ENCODE measurements at places on chromosomes 11 and 22.

DNA sequence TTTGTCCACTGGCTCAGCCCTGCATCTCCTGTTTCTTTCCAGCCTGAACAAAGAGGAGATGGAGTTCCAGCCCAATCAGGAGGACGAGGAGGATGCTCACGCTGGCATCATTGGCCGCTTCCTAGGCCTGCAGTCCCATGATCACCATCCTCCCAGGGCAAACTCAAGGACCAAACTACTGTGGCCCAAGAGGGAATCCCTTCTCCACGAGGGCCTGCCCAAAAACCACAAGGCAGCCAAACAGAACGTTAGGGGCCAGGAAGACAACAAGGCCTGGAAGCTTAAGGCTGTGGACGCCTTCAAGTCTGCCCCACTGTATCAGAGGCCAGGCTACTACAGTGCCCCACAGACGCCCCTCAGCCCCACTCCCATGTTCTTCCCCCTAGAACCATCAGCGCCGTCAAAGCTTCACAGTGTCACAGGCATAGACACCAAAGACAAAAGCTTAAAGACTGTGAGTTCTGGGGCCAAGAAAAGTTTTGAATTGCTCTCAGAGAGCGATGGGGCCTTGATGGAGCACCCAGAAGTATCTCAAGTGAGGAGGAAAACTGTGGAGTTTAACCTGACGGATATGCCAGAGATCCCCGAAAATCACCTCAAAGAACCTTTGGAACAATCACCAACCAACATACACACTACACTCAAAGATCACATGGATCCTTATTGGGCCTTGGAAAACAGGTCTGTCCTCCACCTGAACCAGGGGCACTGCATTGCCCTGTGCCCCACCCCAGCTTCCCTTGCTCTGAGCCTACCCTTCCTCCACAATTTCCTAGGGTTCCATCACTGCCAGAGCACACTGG is 5.0 kb downstream of the FTH1 start:
- no peak for DNase-seq

GRCh38 chr11:35204614-35205013 is 65.6 kb downstream of the CD44 start:
- no peak for DNase-seq

- no peak for DNase-seq
These were observed 571.4 kb downstream of the MIAT start for GRCh38 chr22:27228771-27229170.

- no peak for DNase-seq
These were observed 8.0 kb downstream of the TTC17 start for GRCh38 chr11:43366677-43367076.

- DNase-seq, result no peak
These were observed 16.8 kb upstream of the CABP7 start for GRCh38 chr22:29702931-29703501.

DNA sequence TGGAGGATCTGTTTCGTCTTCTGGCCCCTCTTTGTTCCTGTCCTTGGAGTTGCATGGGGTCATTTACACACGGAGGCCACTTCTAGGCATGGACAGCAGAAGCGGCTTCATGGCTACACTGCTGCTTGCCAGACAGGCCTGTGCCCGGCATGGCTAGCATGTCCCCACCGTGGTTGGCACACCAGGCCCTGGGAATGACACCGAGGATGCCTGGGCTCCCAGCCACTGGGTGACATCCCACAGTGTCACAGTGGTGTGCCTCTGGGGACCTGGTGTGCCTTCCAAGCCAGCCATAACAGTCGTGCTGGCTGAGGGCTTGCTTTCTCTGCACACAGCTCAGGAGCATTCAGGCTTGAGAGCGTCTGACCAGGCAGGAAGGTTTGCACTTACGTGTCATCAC is 910.1 kb downstream of the TBC1D22A start:
- no peak for DNase-seq

DNA sequence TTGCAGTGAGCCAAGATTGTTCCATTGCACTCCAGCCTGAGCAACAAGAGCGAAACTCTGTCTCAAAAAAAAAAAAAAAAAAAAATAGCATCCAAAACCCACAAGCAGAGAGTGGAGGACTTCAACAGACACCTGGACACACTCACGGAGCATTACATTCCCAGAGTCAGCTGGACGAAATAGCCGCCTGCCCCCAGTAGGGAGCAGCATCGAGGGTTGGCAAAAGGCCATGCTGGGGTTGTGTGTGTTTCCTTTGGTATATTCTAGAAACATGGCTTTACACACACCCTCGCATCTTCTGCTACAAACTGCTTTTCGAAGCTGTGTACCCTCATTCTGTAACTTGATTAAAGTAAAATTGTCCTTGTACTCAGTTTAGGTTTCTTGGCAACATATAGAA is 5.3 kb downstream of the ADA2 start:
- no peak for DNase-seq

- DNase-seq, result no peak
These were observed 180.4 kb upstream of the B3GAT1 start for GRCh38 chr11:134592391-134592990.

GRCh38 chr11:44718057-44718456 is 8.7 kb upstream of the TSPAN18 start:
- DNase-seq, result no peak

- no peak for DNase-seq
These were observed 1.9 kb downstream of the TTC12 start for GRCh38 chr11:113316256-113316655.

- no peak for DNase-seq
These were observed at the start of the genes BSCL2 and GNG3 for GRCh38 chr11:62707277-62707861. BSCL2 (minus strand) TSS chr11:62707424; CDS start chr11:62707195, 229 bp downstream. GNG3 (plus strand) TSS chr11:62707676; CDS start chr11:62708296, 620 bp downstream.

DNA sequence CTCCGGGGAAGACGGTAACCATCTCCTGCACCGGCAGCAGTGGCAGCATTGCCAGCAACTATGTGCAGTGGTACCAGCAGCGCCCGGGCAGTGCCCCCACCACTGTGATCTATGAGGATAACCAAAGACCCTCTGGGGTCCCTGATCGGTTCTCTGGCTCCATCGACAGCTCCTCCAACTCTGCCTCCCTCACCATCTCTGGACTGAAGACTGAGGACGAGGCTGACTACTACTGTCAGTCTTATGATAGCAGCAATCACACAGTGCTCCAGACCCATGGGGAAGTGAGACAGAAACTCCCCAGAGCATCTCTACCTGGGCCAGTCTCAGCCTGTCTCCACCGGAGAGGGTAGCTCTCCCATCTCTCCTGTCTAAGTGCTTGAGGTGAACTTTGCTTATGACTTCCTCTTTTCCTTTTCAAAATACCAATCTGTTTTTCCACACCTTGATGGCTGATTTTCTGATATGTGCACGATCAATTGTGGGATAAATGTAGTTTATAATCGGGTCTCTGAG is 48.5 kb upstream of the VPREB1 start:
- no peak for DNase-seq

- no peak for DNase-seq
These were observed 15.1 kb downstream of the UQCR10 start for GRCh38 chr22:29782061-29782845.

- DNase-seq, result no peak
These were observed 62.3 kb downstream of the CTNND1 start for GRCh38 chr11:57823859-57824258.

GRCh38 chr22:36913427-36914389 is at the start of gene CSF2RB:
CSF2RB (plus strand) TSS chr22:36913628; CDS start chr22:36922208, 8,580 bp downstream.
- DNase-seq, result no peak

- DNase-seq, result no peak
These were observed 11.6 kb upstream of the PDE2A start for GRCh38 chr11:72685560-72686480.

GRCh38 chr22:19717691-19718455 is 3.6 kb downstream of the SEPTIN5 start:
- peak; percentile 70 for DNase-seq

GRCh38 chr11:120842195-120842594 is 181.7 kb upstream of the TBCEL start:
- DNase-seq, result no peak

DNA sequence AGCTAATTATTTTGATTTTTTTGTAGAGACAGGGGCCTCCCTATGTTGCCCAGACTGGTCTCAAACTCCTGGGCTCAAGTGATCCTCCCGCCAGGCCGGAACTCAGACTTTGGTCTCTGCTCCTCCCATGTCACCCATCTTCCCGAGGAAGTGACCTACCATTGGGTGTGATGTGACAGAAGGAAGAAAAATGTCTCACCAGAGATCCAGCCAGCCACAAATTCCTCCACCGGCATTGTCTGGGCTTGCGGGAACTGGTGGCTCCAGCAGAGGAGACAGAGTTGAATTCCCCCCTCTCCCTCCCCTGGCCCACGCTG is 772 bp downstream of the SLC25A45 start:
- no peak for DNase-seq

DNA sequence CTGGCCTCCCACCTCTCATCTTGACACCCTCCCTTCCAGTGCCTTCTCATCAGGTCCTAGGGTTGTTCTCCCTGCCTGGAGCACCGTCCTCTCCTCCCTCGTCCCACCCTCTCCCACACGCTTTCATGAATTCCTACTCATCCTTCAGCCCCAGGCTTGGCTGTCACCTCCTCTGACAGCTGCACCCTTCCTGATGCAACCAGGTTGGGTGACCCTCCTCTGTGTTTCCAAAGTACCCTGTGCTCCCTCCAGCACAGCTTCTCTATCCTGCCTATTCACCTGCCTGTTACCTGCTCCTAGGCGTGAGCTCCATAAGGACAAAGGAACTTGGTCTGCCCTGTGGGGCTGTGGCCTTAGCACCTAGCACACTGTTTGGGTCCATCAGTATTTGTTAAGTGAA is 58.4 kb downstream of the SGSM3 start:
- DNase-seq, result no peak

- DNase-seq, result no peak
These were observed 8.6 kb downstream of the C11orf91 start for GRCh38 chr11:33692013-33692504.

GRCh38 chr11:121393855-121394254 is 58.3 kb upstream of the SORL1 start:
- no peak for DNase-seq

DNA sequence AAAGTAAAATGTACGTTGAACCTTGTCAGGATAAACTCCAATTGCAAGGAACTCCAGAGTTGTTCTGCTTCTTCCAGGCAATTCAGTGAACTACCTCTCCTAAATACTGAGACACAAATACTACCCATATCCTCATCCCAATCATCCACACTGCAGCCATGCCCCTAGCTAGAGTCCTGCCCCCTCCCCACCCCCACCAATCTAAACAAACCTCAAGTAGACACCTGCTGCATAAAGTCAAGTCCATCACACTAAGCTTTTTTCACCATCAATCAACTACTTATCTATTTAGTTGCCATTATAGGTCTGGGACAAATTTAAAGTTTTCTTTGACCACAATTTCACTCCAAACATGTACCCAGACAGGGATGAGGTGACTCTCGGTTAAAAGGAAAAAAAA is 93.2 kb upstream of the APOA1 start:
- no peak for DNase-seq

DNA sequence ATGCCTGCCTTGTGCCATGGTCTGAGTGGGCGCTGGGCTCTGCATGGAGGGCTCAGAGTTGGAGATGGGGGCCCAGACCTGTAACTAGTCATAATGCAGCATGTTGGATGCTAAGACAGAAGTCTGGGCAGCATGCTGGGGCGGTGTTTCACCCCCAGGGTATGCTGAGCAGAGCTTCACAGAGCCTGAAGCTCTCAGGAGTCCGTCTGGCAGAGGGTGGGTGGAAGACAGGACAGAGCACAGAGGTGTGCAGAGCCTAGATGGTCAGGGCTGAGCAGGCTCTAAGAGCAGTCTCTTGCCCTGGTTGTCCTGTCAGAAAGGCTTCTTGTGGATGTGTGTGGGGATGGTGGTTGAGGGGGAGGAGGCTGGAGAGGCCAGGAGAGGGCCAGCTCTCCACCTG is 7.2 kb downstream of the TAF6L start:
- DNase-seq, result no peak

DNA sequence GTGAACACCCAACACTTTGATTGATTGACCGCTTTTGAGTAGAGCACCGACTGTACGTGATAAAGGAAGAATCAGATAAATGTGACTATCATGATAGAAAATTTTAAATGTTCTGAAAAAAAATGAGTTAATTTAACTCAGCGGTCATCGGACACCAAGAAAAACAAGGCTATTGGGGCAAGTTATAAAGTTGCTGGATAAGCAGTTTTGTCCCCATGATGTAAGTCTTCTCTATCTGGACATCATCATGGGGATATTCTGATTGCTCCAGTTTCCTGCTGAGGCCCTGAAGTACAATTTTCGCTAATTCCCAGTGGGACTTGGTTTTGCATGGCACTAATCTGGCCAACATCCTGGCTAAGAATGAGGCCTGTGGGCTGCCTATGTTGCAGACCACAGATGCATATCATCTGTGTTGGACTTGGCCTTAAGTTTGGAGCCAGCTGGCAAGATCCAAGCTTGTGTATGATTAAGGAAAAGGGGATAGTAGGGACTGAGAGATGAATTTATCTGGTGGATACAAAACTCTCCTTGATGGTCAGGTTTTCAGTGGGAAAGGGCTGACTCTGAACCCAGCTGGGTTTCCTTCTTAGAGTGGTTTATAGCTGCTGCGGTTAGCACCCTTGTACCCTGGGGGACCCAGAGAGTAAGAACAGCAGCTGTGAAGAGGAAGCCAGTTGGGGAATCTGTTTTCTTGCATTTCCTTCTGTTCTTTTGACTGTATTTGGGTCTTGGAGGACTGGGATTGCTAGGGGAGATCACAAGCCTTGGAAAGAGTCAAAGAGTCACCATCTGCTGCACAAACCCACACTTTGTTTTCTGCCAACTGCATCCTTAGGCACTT is 118.3 kb downstream of the SEZ6L start:
- DNase-seq, result no peak

DNA sequence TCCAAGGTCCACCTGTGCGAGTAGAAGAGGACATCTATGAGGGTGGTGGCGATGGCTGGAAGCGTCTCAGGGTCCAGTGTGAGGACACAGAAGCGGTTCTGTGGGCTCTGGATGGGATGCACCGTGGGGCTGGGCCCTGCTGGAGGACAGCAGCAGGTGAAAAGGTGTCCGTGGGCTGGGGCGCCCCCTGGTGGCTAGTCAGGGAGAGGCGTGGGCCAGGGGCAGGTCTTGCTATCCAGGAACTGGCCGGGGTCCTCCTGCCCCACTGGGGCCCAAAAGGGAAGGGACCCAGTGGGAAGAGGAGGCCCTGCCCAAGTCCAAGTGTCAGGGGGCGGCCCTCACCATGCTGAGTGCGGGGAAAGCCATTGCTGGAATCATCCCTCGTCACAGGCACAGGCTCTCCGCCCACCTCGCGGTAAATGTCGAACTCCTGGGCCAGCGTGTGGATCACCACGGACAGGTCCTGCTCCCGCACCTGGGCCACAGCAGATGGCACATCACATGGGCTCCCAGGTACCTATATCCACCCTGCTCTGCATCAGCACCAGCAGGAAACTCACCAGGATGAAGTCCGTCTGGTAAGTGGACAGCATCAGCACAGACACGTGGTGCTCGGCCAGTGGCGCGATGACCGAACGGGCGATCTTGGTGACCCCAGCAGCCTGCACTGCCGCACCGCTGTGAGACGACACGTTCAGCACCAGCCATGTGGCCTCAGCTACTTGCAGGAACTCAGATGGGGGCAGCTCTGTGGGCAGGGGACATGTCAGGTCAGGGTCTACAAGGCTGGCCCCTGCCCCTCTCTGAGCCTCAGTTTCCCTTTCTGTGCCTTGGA is 2.3 kb downstream of the CASTOR1 start:
- peak; percentile 65 for DNase-seq

- no peak for DNase-seq
These were observed at the start of gene TENM4 for GRCh38 chr11:79440571-79441460. TENM4 (minus strand) TSS chr11:79441030; CDS start chr11:79069944, 371,086 bp downstream.

Data from stimulated activated CD8-positive, alpha-beta memory T cell treated with anti-CD3 and anti-CD28 coated beads, Interleukin-12 subunit alpha, Interleukin-12 subunit beta, amount 100 ng/mL, for 4 hours (primary cell).